ENCODE measurements at places on chromosomes 16 and 17.

DNA sequence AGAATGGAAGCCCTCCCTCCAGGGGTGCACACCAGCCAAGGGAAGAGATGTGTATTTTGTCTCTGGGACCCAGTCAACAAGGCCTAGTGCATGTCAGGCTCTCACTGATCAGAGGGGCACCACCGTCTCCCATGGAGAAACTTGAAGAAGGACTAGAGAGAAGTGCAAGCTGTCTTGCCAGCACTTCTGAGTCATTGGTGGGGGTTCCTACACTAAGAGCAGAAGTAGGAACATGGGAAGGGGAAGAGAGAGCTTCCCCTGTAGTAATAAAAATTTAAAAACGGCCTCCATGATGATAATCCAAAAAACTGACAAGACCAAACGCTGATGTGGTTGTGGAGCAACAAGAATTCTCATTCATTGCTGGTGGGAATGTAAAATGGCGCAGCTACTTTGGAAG is 46.3 kb downstream of the DYNLRB2 start:
- DNase-seq = no peak

- DNase-seq = no peak
Measured at GRCh38 chr17:40301315-40301714, 7.7 kb upstream of the RARA start.

- DNase-seq = no peak
Measured at GRCh38 chr17:2191227-2191626, 112.4 kb downstream of the SMG6 start.

DNA sequence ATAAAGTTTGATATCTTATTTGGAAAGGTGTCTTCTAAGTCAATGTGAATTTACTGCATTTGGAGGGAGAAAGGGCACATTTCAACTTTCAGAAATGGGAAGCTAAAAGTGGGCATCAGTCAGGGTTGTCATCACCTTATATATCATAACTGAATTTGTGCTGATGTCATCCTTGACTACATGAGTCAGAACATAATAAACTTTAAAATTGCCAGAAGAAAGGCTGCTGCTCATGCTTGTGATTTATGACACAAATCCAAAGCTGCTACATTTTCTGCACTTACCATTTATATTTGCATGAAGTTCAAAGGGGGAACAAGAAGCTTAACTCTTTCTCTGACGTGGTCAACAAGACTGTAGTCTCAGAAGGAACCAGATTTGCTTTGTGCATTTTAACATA is 196.6 kb downstream of the UTP18 start:
- DNase-seq = no peak

- DNase-seq = peak; percentile 12
Measured at GRCh38 chr16:75379911-75380847, 53.1 kb downstream of the CFDP1 start.

All from activated T-helper 9 cell treated with anti-CD3 and anti-CD28 coated beads, Interleukin-2, amount 50 U/mL, for 16 hours (primary cell).